Stimulated activated CD4-positive, alpha-beta T cell treated with anti-CD3 and anti-CD28 coated beads, Interleukin-1b, Interleukin-23, amount 100 ng/mL, for 24 hours (primary cell): ENCODE measurements at places on chromosomes 1 and 21.

- no peak for DNase-seq
Observed at GRCh38 chr21:35436899-35437298, 387.8 kb upstream of the RUNX1 start.

DNA sequence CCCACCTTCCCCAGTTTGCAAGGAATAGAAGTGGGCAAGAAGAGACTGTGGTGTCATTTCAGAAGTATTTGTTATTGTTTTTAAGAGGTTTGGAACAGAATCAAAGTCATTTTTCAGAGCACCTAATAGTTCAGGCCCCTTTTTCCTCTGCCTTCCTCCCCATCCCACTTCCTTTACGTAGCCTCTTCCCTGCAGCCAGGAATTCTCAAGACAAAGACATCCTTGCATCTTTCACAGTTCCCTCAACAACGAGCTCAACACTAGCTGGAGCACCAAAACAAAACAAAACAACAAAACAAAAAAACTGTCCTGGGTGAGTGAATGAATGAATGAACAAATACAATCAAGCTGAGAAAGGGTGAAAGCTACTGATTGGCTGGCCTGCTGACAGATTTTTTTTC lies 7.0 kb downstream of the PALMD start:
- DNase-seq: no peak

DNA sequence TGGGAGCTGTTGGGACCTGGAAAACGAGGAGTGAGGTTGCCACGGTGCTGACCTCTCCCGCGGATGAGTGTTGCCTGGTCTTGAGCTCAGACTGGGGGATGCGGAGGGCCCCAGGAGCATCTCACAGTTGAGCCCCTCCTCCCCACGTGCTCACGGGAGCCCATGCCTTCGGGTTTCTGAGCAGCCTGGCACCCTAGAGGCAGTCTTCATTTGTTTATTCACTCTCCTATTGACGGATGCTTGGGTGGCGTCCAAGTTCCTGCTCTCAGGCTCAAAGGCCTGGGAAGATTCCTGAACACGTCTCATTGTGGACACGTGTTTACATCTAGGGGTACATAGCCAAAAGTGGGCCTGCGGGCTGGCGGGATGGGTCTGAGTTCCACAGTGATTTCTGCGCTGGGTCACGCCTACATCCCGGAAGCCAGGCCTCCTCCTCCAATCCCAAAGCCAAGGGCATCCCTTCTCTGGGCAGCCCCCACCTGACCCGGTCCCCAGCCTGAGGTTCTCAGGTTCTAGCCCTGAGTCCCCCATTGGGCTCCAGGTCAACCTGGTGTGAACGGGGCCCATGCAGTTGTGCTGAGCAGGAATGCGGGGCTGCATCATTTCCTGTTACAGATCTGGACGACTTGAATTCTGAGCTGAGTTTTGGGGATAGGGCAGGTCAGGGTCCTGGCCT lies 14.7 kb downstream of the WNT3A start:
- no peak for DNase-seq

GRCh38 chr1:115233598-115233997 lies 104.5 kb downstream of the NGF start:
- DNase-seq: no peak

DNA sequence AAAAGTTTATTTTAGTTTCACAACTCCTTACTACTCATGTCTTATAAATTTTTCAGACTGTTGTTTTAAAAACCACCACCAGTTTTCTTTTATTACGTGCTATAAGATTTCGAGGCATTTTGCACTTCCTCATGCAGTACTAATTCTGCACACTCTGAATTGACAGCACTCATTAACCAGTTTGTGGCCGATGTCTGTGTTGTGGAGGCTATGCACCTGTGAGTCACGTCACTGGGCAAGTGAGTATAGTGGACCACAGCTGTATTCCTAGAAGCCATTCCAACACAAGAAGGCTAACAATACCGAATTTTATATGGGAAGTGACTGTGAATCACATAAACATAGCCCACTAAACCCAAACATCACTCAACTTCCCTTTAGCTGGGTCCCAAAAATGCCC lies 21.0 kb upstream of the SPATA6 start:
- DNase-seq: no peak

- DNase-seq: no peak
Observed at GRCh38 chr1:114620419-114620818, 39.0 kb upstream of the BCAS2 start.

DNA sequence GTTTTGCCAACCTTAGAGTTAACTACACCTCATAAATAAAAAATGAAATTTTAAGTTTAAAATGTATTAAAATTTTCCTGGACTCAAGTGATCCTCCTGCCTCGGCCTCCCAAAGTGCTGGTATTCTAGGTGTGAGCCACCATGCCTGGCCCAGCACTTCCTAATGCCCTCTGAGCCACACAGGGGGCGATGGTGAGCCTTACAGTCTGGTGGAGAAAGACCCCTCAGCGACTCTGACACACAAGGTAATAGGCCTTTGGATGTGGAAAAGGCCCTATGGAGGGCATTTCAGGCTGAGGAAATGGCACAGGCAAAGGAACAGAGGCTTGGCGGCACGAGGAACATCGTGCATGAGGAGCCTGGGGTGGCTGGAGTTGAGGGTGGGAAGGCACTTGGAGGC lies 6.7 kb downstream of the CITED4 start:
- DNase-seq: no peak
